ENCODE measurements at places on chromosomes 2 and 18. TPM values are rescaled to one million over a fixed set of nuclear protein-coding genes. Genes with fewer than 3 reads are reported as not detected.

Gene ANKRD44
- total RNA-seq, result 42.0 TPM

Gene RNF103
- 45.1 TPM for total RNA-seq

Gene SLC25A52
- 0.60 TPM for total RNA-seq

Gene ZBTB7C
- total RNA-seq, result 15.1 TPM

Gene CCDC141
- total RNA-seq, result 19.2 TPM

Data from camera-type eye (tissue), 1 donor.